ENCODE measurements at places on chromosomes 3 and 15. TPM values are rescaled to one million over a fixed set of nuclear protein-coding genes. Genes with fewer than 3 reads are reported as not detected.

ANKUB1 gene
- total RNA-seq: not detected

TMIE gene
- 6.5 TPM for total RNA-seq

HHLA2 gene
- not detected for total RNA-seq

DNA sequence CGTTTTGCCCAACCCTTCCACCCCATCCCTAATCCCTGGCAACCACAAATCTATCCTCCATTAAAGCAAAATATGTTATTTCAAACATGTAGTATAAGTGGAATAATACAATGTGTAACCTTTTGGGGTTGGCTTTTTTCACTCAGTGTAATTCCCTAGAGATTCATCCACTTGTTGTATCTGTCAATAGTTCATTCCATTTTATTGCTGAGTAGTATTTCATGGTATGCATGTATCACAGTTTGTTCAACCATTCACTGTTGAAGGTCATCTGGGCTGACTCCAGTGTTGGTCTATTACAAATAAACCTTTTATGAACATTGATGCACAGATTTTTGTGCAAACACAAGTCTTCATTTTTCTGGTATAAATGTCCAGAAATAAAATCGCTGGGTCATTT lies 38.8 kb downstream of the BSN start:
- no peaks in the 10 kb centered on the region for H3K27me3 ChIP-seq
- no peaks in the 10 kb centered on the region for H3K36me3 ChIP-seq
- H3K4me1 ChIP-seq: no peaks in the 10 kb centered on the region
- no peak overlapping the region for H3K4me3 ChIP-seq
- no peak overlapping the region for H3K27ac ChIP-seq

DNA sequence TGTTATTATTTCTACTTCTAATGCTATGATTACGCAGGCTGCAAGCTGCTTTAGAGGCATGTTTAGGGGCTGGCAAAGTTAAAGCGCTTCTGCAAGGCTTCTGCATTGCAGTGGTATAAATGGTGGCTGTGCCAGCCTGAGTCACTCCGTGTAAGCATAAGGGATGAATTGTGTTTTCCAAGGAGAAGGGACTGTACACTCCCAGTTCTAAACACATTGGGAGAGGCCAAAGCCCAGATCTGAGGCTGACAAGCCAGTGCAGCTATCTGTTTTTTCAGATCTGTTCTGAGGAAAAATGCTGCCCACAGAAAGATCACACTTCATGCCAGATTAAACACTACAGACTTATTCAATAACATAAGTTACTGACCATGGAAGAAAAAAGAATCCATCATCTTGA lies 83.8 kb downstream of the PRICKLE2 start:
- H3K27me3 ChIP-seq: no peaks in the 10 kb centered on the region
- no peak for DNase-seq
- no peaks in the 10 kb centered on the region for H3K36me3 ChIP-seq
- no peak overlapping the region for H3K27ac ChIP-seq

GRCh38 chr3:196288141-196288460 lies 575 bp upstream of the PCYT1A start:
- peak overlapping the region; percentile 71 for H3K4me3 ChIP-seq
- H3K4me1 ChIP-seq: peaks cover 19% of the 10 kb centered on the region
- peak overlapping the region; percentile 81 for H3K27ac ChIP-seq
- H3K36me3 ChIP-seq: no peaks in the 10 kb centered on the region

DNA sequence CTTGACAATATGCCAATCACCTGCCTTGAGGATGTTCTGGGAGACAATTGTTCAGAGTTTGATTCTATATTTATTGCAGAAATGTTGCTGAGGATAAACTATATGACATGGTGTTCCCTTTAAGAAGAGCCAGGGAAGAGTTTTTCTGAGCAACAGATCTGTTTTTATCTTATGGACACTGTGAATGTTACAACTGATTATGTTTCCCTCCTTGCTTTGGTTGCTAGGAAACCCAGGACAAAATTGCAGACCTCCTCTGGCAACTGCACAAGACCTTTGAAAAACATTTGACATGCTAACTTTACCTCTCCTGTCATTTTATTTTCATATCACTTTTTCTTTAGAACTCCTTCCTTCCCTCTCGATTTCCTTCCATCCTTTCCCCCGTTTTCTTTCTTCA lies 8.2 kb upstream of the TM6SF1 start:
- no peaks in the 10 kb centered on the region for H3K36me3 ChIP-seq
- no peak overlapping the region for H3K27ac ChIP-seq
- H3K4me1 ChIP-seq: no peaks in the 10 kb centered on the region
- peaks cover 6% of the 10 kb centered on the region for H3K27me3 ChIP-seq

- no peaks in the 10 kb centered on the region for H3K36me3 ChIP-seq
- no peaks in the 10 kb centered on the region for H3K4me1 ChIP-seq
- H3K27ac ChIP-seq: no peak overlapping the region
- DNase-seq: no peak
These were observed 302.7 kb upstream of the ARPP21 start for GRCh38 chr3:35336601-35337000.

- peak overlapping the region; percentile 74 for H3K4me3 ChIP-seq
- H3K27ac ChIP-seq: peak overlapping the region; percentile 92
- peak; percentile 5 for DNase-seq
These were observed 498 bp downstream of the PDE12 start for GRCh38 chr3:57556459-57557084.

- no peak overlapping the region for H3K4me3 ChIP-seq
- no peak overlapping the region for H3K27ac ChIP-seq
- no peaks in the 10 kb centered on the region for H3K27me3 ChIP-seq
- no peaks in the 10 kb centered on the region for H3K36me3 ChIP-seq
- H3K4me1 ChIP-seq: no peaks in the 10 kb centered on the region
These were observed 81.5 kb downstream of the CSNK1G1 start for GRCh38 chr15:64274341-64274950.

GRCh38 chr15:48965972-48966371 lies 2.3 kb upstream of the SHC4 start:
- H3K4me1 ChIP-seq: 0 out of 2 replicates have a peak, but pooled peaks cover 8% of the 10 kb centered on the region
- DNase-seq: no peak
- no peaks in the 10 kb centered on the region for H3K36me3 ChIP-seq
- no peak overlapping the region for H3K4me3 ChIP-seq
- H3K27me3 ChIP-seq: no peaks in the 10 kb centered on the region

DNA sequence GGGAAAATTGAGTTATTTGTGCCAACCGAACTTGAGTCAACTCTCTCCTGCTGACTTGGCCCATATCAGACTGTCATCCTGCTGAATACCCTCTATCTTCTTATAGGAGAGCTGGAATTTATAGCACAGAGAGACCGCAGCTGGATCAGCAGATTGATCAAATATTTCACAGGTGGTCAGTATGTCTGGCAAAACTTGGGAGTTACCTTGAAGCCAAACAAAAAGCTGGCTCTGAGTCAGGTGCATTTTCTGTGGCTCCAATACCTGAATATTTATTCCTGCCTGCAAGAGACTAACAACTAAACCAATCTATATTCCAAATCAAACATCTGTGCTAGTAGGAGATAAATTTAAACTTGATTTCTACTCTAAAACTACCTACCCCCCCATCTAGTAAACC lies 752.1 kb upstream of the ALCAM start:
- DNase-seq: no peak
- no peaks in the 10 kb centered on the region for H3K36me3 ChIP-seq

GRCh38 chr3:10198226-10198625 lies 33.5 kb downstream of the IRAK2 start:
- H3K4me3 ChIP-seq: no peak overlapping the region
- H3K27me3 ChIP-seq: no peaks in the 10 kb centered on the region
- H3K27ac ChIP-seq: peak overlapping the region; percentile 96
- no peak for DNase-seq

CCR9 gene
- total RNA-seq: not detected

BCHE gene
- total RNA-seq: not detected

DNA sequence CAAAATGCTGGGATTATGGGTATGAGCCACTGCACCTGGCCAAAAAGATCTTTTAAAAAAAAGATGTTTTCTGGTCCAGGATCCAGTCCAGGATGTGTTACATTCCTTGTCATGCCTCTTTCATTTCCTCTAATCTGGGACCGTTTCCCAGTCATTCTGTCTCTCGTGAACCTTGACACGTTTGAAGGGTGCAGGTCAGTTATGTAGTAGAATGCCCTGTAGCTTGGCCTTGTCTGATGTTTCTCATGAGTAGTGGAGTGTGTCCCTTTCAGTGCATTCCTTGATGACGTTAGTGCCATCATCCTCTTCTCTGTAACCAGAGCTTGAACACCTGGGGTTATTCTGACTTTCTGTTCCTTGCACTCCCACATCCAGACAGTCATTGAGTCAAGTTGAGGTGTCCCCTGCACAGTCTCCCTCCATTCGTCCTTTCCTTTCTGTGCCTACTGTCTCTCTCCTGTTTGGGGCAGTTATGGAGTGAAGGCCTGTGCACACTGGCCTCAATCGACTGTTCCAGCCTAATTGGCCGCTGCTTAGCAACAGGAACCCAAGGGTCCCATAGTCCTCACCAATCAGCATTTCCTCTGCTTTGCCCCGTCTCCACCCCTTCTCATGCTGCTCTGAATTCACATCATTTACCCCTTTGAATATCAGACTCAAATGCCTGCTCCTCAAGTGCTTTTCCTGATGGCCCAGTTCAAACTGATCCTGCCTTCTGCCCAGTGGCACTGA lies 5.5 kb downstream of the FAM81A start:
- H3K36me3 ChIP-seq: no peaks in the 10 kb centered on the region
- DNase-seq: no peak
- no peaks in the 10 kb centered on the region for H3K4me1 ChIP-seq
- H3K27ac ChIP-seq: no peak overlapping the region
- no peak overlapping the region for H3K4me3 ChIP-seq
- H3K27me3 ChIP-seq: no peaks in the 10 kb centered on the region

- DNase-seq: no peak
- no peaks in the 10 kb centered on the region for H3K4me1 ChIP-seq
These were observed 61.1 kb downstream of the GRIP2 start for GRCh38 chr3:14478956-14479550.

- no peaks in the 10 kb centered on the region for H3K36me3 ChIP-seq
- no peak within 1 kb of the TSS for H3K27ac ChIP-seq
- no peak for DNase-seq
- peaks cover 18% of the 10 kb centered on the region for H3K4me1 ChIP-seq
- no peaks in the 10 kb centered on the region for H3K27me3 ChIP-seq
These were observed at the start of gene HYAL1 for GRCh38 chr3:50303013-50303815. Gene HYAL1 (minus strand): TSS chr3:50303574. CDS start chr3:50302956, 618 bp downstream.

GRCh38 chr3:46383951-46384330 lies 13.2 kb downstream of the CCR5 start:
- H3K36me3 ChIP-seq: peaks cover 14% of the 10 kb centered on the region
- no peak overlapping the region for H3K27ac ChIP-seq
- no peak overlapping the region for H3K4me3 ChIP-seq
- H3K27me3 ChIP-seq: no peaks in the 10 kb centered on the region

DNA sequence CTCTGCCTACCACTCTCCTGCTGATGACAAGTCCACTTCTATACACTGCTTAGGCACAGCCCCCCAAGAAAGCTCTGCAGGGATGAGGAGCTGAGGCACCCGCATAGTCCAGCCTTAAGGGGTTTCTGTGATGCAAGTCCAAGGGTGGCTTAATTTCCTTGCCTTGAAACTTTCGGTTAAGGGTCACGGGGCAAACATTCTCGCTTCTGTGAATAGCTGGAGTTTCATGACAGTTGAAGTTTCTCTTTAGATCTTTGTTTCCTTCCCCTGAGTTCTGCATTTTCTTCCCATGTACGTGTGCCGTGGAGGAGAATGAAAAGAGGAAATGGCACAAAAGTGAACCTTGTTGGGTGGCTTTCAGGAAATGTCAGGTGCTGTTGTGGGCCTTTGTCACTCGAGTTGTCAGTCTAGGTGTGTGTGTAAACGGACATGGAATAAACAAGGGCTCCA lies 7.0 kb downstream of the GPR160 start:
- peaks cover 46% of the 10 kb centered on the region for H3K4me1 ChIP-seq
- H3K27ac ChIP-seq: no peak overlapping the region
- H3K4me3 ChIP-seq: no peak overlapping the region
- DNase-seq: no peak
- no peaks in the 10 kb centered on the region for H3K27me3 ChIP-seq

DNA sequence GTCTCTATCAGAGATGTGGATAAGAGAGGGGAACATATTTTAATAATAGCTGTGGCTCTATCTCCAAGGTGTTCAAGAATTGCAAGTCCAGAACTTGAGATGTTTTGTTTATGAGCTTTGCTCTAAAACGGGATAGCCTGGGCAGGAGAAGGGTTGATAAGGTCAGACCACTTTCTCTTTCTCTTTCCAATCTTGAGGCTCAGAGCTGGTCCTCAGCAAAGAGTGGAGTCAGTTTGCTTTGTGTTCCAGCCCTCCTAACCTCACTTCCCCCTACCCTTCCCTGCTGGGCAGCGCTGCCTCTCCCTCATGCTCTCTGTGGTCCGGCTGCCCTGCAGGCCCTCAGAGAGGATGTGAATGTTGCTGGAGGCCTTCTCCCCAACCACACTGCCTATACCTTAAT lies 13.8 kb downstream of the KLHL6 start:
- DNase-seq: no peak
- no peaks in the 10 kb centered on the region for H3K36me3 ChIP-seq
- no peak overlapping the region for H3K4me3 ChIP-seq
- H3K4me1 ChIP-seq: no peaks in the 10 kb centered on the region
- no peaks in the 10 kb centered on the region for H3K27me3 ChIP-seq

- no peaks in the 10 kb centered on the region for H3K36me3 ChIP-seq
- no peak overlapping the region for H3K4me3 ChIP-seq
- no peaks in the 10 kb centered on the region for H3K4me1 ChIP-seq
- H3K27ac ChIP-seq: no peak overlapping the region
These were observed 81.8 kb downstream of the CLASP2 start for GRCh38 chr3:33636125-33636850.

GRCh38 chr3:107990433-107990832 lies 100.4 kb downstream of the CD47 start:
- H3K36me3 ChIP-seq: no peaks in the 10 kb centered on the region
- H3K27ac ChIP-seq: no peak overlapping the region
- H3K4me1 ChIP-seq: peaks cover 85% of the 10 kb centered on the region

DAZL gene
- total RNA-seq: not detected

ACP3 gene
- 3.5 TPM for total RNA-seq

DNA sequence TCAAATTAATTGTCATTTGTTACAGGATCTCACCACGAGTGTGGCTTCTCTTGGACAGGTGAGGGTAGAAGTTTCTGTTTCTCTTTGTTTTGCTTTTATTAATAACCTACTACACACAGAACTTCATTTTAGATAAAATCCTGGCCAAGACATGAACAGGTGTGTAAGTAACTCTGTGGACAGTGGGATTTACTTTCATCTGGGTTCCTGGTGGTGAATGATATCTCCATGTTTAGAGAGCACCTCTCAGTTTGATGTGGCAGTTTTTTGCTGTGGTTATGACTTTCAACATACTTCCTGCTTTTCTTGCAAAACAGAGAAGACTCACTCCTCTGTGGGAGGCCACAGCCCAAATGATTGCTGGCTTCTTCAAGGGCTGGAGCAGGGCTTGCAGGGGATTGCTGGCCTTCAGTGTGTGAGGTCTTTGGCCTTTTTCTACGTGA lies 71.1 kb upstream of the XCR1 start:
- H3K36me3 ChIP-seq: no peaks in the 10 kb centered on the region
- peak overlapping the region; percentile 85 for H3K27ac ChIP-seq
- no peaks in the 10 kb centered on the region for H3K27me3 ChIP-seq
- DNase-seq: no peak

- H3K4me1 ChIP-seq: no peaks in the 10 kb centered on the region
- no peak overlapping the region for H3K27ac ChIP-seq
- no peaks in the 10 kb centered on the region for H3K36me3 ChIP-seq
- 0 out of 2 replicates have a peak, but pooled peaks cover 9% of the 10 kb centered on the region for H3K27me3 ChIP-seq
- no peak for DNase-seq
These were observed 69.8 kb downstream of the SH3GL3 start for GRCh38 chr15:83516935-83517334.

All from PC-9 (cell line).